ENCODE measurements at places on chromosomes 5 and 9. TPM values are rescaled to one million over a fixed set of nuclear protein-coding genes. Genes with fewer than 3 reads are reported as not detected.

The ALDH1A1 gene
- 269 TPM for total RNA-seq

The HAPLN1 gene
- not detected for total RNA-seq

The ADGRV1 gene
- total RNA-seq = 0.54 TPM

The MYOT gene
- total RNA-seq = 32.4 TPM

The NPR3 gene
- total RNA-seq = 5.0 TPM

The EGR1 gene
- 18.5 TPM for total RNA-seq

The TMEM8B gene
- 12.5 TPM for total RNA-seq

The ADAMTS13 gene
- total RNA-seq = 0.82 TPM

The UTP15 gene
- total RNA-seq = 14.4 TPM

The FOXI1 gene
- total RNA-seq = not detected
